ENCODE measurements at places on chromosomes 6 and 20.
A peak's percentile ranks its signal among the peaks of the same experiment; 100 is the strongest.

- no peak for DNase-seq
Observed at GRCh38 chr6:14664112-14664601, 546.6 kb downstream of the CD83 start.

- peak; percentile 40 for DNase-seq
Observed at GRCh38 chr20:728256-728944, 39.9 kb downstream of the SLC52A3 start.

DNA sequence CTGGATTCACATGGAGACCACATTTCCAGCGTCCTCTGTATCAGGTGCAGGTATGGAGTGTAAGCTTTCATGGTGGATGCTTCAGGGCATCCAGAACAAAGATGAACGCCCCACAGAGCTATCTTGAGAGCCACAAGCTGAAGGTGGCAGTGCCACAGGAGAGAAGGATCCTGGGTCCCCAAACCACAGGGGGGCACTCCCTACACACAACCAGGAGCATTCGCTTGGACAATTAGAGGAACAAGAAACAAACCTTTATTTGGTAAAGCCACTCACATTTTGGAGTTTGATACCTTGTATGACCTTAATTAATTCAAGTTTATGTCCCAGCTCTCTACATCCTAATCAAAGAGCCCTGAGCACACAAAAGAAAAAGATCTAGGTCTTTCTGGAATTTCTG lies 406.3 kb downstream of the PREX1 start:
- no peak for DNase-seq

DNA sequence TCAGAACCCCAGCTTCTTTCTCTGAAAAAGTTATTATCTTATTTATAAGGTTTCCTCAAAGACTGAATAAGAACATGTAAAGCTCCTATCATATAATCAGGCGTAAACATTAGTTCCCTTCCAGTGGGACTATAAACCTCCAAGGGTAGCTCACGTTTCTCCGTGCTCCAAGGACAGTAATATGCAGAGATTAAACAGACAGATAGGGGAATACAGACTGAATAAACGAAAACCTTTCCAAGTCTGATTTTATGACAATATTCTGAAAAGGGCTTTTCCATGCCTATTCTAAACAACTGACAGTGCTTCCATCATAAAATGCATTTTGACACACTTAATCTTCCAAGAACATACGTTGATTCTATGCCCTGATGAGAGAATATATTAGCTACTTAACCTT lies 22.8 kb downstream of the BACH2 start:
- no peak for DNase-seq

- no peak for DNase-seq
Observed at GRCh38 chr6:96066376-96066775, 50.6 kb downstream of the FUT9 start.

GRCh38 chr6:32974016-32974333 lies 5.6 kb downstream of the BRD2 start:
- no peak for DNase-seq

- DNase-seq: no peak
Observed at GRCh38 chr20:47020231-47020630, 125.6 kb downstream of the EYA2 start.

DNA sequence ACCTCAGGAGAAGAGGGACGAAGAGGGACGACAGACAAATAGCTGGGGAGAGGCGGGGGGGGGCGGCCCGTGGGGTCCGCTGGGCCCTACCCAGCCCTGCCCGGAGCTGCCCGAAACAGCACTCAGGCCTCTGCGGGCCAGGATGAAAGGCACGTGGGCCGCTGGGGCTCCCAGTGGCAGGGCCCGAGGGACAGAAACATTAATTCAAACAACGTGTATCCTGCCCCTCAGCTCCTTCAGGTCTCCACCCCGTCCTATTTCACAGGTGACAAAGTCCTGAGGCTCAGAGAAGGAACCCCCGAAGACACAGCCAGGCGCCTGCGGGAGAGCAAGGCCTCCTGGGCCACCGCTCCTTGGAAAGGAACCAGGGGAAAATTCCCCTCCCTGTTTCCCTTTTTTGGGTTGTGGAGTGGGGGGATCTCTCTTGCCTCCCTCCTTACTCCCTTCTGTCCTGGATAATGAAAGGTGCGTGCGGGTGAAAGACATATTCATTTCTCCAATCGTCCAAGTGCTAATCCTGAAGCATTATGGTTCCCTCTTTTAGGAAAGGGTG lies 93.3 kb downstream of the RNASET2 start:
- DNase-seq: no peak

DNA sequence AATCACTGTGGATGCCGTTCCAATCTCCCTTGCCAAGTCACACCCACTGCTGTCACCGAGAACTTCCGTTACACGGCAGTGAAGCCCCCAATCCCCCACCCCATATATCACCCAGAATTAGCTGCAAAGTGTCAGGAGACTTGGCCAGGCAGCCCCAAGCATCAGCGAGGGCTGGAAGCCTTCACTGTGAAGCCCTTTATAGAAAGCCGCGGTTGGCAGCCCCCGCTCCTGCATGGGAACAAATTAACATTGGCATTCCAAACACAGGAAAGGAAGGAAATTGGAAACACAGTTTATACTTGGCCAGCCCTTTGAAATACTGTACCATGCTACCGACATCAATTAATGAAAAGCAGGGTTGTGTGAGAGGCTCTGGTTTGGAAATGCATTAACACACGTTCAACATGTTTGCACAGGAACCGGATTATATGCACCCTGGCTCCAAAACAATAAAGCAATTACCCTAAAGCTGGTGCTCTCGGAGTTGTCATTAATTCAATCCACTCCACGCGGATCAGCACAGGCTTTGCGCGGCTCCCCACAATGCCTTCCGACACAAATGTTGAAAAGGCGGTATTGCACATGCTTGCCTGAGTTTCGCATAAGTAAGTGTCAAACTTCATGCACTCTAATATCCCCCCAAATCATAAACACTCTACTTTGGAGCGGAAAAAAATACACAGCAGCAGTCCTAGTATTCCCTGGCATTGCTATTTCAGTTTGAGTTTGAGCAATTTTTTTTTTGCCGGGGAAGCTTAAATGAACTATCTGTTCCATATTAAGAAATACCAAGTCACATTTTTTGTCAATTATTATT lies 7.1 kb downstream of the BMP7 start:
- no peak for DNase-seq

DNA sequence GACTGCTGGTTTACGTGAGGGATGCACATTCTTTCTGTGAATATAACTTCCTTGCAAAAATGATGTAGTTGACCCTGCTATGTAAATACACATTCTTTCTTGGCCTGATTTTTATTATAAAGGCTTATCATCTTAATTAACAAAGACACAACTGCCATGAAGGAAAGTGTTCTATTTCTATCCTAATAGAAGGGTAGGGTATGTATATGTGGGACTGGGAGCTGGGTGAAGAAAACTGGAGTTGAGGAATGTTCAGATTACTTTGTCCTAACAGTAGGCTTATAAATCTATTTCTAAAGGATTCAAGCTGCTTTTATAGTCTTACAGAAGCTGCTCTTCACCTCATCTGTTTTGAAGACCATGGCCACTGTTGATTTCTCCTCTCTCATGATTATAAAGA lies 76.5 kb upstream of the RGS17 start:
- DNase-seq: no peak

DNA sequence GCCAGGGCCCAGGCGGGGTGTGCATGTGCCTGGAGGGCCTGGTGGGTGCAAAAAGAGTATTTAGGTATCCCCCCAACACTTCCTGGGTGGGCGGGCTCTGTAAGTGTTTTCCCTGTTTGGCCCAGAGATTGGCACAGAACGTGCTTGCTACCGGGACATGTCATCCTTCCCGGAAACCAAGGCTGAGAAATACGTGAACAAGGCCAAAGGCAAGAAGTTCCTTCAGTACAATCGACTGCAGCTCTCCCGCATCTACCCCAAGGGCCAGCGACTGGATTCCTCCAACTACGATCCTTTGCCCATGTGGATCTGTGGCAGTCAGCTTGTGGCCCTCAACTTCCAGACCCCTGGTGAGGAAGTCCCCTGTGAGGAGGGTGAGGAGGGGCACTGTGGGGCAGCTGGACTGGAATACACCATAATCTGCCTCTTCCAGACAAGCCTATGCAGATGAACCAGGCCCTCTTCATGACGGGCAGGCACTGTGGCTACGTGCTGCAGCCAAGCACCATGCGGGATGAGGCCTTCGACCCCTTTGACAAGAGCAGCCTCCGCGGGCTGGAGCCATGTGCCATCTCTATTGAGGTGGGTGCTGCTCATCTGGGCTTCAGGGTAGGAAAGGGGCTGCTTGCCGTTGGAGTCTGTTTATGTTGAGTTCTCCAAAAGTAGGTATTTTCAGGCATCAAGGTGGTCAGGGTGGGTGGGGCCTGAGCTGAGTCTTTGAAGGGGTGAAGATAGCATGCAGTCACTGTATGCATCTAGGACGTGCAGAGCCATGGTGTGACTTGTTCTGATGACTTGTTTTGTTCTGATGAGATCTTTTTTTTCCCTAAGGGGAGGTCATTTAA lies 35.2 kb downstream of the PLCG1 start:
- DNase-seq: no peak

DNA sequence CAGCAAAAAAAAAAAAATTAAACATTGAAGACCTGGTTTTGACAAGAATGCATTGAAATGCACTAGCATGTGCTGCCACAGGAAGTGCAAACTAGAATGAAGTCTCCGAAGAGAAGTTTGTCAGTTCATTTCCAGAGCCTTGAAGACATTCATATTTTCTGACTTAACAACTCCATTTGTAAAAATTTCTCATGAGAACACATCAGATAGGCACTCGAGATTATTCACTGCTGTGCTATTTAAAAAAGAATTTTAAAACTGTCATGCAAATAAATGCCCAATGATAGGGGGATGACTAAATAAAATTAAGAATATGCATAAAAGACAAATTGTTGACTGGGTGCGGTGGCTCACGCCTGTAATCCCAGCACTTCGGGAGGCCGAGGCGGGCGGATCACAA lies 394.6 kb upstream of the JARID2 start:
- no peak for DNase-seq

DNA sequence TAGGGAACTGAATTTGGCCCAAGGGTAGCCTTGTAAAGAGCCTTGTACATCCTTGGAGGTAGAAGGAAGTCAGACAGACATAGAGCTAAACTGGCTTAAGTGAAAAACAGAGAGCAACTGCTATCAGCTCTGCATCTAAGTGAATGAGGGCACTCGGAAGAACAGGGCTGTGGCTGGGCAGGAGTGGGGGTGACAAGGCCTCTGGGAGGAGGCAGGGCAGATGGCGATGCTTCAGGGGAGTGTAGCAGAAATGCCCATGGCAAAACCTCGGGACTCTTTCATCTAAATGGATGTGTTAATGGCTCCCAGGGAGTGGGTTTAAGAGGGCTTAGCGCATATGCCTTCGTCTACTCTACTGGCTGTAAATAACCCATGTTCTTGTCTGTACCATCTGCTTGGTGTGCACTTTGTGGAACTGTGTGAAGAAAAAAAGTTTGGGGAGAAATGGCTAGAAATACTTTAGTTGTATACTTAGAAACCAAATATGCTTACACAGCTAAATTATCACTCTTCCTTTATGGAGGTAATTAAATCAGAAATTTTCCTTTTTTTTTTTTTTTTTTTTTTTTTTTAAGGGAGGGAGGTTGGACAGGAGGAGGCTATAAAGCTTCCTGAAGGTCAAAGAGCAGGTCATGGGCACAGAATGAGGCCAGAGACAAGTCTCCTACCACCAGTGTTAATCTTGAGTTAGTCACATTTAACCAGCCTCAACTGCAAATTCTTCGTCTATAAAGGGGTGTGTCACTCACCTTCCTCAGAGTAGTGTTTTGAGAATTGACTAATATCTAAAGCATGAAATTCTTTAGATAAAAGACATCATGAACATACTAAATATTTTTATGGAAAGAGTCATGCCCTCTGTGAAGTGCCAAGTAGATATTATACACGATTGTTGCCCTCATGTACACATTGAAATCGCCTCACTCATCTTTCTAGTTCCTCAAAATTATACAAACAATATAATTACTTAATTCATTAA lies 60.9 kb downstream of the FYN start:
- no peak for DNase-seq

GRCh38 chr20:23143986-23144690 lies 58.0 kb upstream of the CD93 start:
- DNase-seq: no peak

- DNase-seq: no peak
Observed at GRCh38 chr20:1871807-1872458, 23.3 kb upstream of the SIRPA start.

GRCh38 chr6:157046776-157047175 lies 269.6 kb downstream of the ARID1B start:
- DNase-seq: no peak

- no peak for DNase-seq
Observed at GRCh38 chr6:162100096-162100495, 627.5 kb downstream of the PRKN start.

- no peak for DNase-seq
Observed at GRCh38 chr6:157982102-157982562, 469 bp downstream of the SYNJ2 start.

DNA sequence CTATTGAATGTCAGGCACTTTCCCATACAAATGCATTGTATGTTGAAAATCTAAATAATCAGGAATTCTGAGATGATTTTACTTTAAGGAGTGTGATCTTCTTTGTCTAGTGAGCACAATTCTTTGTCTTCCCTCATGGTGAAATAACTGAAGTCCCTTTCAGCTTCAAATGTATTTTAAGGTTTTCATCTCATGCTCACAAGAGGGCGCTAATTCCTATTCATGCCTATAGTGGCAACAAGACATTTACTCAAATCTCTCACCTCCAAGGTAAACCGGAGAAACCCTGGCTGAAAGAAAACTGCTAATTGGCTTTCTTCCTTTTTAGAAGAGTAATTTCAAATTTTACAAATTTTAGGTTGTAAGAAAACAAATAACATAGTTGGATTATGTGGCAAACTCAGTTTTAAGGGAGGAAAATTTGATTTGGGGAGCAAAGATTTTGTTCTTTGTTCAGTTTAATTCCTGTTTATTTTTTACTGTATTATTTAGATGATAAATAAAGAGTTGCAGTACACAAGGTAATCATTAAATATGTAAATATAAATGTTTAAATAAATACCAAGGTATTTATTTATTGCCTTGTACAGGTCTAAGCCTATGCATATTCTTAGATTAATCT lies 69.1 kb downstream of the SLC35F1 start:
- DNase-seq: peak; percentile 1

GRCh38 chr6:41941280-41942066 lies at the start of gene CCND3:
TSS of gene CCND3 (minus strand) at chr6:41941808. CDS start at chr6:41941649, 159 bp downstream.
- DNase-seq: peak; percentile 87

DNA sequence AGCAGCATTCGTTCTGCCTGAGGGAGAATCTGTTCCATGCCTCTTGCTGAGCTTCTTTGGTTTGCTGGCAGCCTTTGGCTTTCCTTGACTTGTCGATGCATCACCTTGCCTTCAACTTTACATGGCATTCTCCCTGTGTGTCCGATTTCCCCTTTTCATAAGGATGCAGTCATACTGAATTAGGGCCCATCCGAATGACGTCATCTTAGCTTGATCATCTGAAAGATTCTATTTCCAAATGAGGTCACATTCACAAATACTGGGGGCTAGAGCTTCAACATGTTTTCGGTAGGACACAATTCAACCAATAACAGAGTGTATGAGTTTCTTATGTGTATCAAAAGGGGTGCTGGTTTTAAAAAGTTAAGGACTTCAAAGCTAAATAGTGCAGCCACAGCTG lies 27.8 kb upstream of the HECA start:
- no peak for DNase-seq
